ENCODE measurements at places on chromosomes 6 and 20. TPM values are rescaled to one million over a fixed set of nuclear protein-coding genes. Genes with fewer than 3 reads are reported as not detected.

The EYA4 gene
- total RNA-seq = 4.2 TPM

DNA sequence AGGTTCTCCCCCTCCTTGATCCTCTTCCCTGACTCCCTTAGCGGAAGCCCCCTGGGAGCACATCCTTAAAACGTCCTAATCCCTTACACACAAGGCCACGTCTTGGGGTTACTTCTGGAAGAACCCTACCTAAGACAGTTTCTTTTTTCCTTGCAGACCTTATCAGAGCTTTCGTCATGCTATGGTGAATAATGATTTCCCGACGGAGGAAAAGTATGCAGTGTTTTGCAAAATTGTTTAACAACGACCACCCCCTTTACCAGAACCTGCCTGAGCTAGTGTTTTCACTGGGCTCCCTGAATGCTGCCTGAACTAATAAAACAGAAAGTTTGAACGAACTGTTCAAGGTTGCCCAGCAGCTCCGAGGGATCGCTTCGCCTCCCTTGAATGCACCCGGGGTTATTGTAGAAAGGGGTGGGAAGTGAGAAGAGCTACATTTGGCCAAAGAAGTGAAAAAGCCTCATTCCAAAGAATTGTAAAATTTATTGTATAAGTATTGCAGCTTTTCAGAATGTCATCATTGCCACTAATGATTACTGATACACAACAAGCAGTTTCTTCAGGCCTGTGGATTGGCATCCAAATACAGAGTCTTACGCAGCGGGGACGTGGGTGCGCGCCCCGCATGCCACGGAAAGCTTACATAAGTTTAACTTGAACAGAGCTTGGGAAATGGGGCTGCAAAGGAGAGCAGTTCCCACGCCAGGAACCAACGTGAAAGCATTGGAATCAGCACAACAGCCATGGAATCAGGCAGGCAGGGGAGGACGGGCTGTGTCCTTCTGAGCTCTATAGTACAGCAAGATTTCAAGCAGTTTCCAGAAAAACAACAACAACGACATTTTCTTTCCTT lies 27.9 kb upstream of the ZBP1 start:
- DNase-seq = peak; percentile 18

DNA sequence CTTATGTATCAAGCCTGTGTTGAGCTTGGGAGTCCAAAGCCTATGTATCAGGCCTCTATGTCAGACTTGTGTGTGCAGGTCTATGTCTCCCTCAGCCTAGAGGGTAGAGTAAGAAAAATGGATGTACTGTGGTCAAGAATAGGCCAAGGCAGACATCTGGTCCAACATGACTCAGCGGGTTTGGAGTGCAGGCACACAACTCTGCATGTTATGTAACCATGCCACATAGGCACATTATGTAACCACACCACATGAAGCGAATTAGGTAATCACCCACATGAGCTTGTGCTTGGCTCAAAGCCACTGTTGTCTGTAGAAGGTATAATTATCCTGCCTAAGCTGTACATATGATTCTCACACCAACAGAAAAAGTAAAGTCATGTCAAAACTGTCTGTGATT lies 1190.5 kb upstream of the EYS start:
- no peak for DNase-seq

GRCh38 chr20:8139899-8140298 lies 7.8 kb downstream of the PLCB1 start:
- DNase-seq = no peak

- no peak for DNase-seq
Observed at GRCh38 chr6:75492386-75493153, 1.0 kb downstream of the FILIP1 start.

DNA sequence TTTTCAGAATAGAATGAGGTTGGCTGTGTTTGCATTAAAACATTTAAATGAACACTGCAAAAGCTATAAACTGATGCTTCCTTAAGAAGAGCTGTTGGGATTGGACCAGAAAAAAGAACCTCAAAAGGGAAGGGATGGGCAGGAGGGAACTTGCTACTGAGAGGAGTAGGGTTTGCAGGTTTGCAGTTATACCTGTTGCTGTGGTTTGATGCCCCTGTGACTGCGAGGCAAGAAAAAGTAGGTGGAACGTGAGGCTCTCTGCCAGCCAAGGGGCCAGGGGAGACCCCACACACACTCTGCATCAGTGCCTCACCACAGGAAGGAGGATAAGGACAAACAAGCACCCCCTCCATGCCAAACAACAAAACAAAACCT lies 197.2 kb downstream of the BCAS1 start:
- no peak for DNase-seq

DNA sequence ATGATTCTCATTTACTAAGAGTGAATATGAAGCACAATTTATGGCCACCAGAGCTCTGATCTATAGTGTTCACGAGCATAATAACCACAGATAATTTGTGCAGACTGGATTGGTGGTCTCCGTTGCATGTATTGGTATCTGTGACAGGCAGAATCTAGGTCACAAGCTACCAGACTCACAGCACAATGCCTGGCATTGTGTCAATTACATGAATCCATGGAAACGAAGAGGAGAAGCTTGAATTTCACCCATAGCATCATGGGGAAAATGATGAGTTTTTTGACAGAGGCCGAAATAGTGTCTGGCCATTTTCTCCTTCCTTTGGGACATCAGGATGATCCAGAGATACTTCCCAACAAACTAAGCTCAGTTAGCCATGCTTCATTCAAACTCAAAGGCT lies 52.3 kb upstream of the TMEM170B start:
- DNase-seq = no peak

The CCN5 gene
- total RNA-seq = 47.1 TPM

The MYO6 gene
- total RNA-seq = 14.5 TPM

DNA sequence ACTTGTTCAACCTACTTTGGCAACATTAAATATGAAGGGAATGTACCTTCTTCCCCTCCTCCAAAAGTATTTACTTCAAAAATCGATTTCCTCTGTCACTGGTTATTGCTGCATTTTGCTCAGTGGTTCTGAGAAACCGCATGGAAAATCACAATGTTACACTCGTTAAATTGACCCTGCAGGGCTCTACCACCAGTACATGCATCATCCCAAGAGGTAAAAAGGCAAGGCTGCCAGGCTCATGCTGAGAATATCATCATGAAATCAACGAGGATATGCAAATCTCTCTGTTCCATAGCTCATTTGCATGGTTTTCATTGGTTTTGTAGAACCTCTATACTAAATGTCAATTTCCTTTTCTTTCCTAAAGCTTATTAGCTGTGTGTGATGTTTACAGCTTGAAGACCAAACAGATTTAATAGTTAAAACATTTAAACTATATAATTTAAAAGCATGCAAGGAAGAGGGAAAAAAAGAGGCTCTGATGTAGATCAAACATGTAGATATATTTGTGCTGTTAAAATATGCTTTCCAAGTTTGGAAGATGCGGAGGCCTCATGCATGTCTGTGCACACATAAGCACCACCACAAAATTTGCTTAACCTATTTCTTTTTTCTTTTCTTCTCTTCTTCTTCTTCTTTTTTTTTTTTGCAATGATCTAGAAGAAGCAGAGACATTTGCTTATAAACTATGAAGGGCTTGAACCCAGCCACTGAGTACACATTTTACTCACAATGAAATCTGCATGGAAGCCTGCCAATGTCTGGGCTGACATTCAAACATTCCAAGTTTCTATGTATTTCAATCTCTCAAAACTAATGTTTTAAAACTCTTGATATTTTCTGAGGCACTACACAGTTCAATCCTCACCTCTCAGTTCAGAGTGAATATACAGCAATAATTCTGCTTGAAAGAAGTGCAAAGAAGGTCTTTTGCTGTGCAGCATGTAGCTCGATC lies 194.0 kb downstream of the GMPR start:
- DNase-seq = no peak

DNA sequence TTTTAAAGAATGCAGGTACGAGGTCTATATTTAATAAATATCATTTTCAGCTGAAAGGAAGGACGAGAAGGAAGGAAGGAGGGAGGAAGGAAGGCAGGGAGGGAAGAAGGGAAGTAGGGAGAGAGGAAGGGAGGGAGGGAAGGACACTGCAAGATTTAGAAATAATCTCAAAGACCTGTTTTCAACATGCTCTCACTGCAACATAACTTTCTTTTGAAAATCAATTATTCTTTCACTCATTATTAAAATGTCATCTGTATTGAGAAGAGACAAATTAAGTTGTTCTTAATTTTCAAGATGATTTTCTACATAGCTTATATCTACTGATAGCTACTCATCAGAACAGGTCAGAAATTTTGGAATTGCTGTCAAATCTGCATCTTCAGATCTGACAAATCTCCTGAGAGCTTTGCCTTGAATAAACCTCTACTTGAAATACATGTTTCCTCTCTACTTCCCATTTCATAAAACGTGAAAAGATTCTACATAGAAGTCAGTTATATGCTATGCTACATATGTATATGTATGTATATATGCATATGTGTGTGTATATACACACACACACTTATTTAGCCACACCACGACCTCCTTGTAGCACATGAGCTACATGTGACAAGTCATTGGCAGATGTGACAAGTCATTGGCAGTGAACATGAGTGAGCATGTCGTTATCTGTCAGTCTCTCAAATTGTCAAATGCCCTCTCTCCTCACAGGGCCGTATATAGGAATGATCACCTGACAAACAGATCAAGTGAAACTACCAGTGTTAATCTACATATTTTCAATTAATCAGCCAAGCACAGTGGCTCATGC lies 241.6 kb downstream of the LY86 start:
- no peak for DNase-seq

The TINAG gene
- not detected for total RNA-seq

DNA sequence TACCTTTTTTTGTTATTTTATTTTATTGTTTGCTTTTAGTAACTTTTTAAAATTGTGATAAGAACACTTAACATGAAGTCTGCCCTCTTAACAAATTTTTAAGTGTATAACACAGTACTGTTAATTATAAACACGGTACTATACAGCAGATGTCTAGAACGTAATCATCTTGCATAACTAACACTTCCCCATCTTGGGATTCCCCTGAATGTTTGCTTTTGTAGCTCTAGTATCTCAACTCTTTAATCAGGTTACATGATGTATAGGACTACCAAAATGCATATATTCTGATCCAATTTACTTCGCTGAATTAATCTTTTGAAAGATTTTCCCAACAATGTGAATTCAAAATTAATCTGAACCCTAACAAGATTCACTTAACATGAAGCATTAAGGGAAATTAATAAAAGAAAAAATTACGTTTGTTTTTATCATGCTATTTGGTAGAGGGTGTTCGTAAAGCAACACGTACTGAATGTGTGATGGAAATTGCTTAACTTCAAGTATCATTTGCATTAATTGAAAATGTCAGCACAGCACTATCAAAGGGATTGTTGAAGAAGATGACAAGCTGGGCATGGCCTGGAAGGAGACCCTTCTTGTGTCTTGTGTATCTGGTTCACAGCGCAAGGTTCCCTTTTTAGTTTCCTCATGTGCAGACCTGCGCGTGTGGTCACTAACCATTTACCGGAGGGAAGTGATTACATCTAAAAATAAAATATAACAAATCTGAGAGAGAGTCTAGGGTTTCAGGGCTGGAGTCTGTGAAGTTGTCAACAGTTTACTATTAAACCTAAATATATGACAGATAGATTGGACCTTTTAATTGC lies 15.2 kb downstream of the COL19A1 start:
- DNase-seq = no peak

GRCh38 chr6:107390685-107391435 lies 68.5 kb downstream of the PDSS2 start:
- no peak for DNase-seq

DNA sequence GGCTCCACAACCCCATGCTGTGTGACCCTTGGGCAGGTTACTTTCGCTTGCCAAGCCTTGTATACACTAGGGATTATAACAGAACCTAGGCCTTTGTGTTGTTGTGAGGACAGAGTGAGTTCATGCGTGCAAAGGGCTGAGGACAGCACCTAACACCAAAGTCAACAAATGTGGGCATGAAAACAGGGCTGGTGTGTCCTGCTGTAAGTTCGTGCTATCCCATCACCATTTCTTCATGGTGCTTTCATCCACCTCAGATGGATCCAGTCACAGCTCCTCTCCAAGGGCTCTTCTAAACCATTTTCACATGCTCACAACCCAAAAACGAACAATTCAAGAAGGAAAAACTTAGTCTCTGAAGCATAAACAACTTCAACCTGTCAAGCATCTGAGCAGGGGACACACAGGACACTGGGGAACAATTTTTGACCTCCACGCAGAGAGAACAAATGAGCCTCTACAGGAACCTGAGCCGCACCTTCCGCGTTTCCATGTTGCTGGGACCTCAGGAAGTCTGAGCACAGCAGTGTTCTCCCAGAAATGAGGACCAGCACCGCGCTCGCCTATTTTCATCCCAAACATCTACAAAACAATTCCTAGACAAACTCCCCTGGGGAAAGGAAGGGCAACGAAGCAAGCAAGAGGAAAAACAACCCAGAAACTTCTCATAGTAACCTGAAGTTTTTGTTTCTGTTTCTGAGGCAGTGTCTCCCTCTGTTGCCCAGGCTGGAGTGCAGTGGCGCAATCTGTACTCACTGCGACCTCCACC lies 3.1 kb downstream of the LRP11 start:
- DNase-seq = no peak

The HAO1 gene
- not detected for total RNA-seq
